ENCODE measurements at places on chromosomes 16 and 17.

GRCh38 chr17:75864448-75864871 is 9.3 kb upstream of the WBP2 start:
- DNase-seq, result no peak

DNA sequence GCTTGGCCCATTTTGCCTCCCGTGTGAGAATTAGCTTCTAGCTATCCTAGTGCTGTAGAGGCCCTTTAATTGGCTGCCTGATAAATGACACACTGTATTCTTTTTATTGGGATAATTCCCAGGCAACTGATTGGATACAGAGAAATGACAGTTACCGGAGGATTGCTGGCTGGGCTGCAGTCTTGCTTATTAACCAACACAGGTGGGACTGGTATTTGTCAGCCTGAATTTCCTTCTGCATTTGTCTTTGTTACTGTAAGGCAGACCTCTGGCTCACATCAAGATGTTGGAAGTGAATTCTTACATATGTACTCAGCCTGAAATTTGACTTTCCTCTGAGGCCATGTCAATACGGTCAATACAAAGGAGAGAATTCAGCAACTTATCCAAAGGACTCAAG is 650.8 kb upstream of the SOX9 start:
- no peak for DNase-seq

- DNase-seq, result no peak
These were observed 168.3 kb downstream of the SLC39A11 start for GRCh38 chr17:72924196-72924595.

DNA sequence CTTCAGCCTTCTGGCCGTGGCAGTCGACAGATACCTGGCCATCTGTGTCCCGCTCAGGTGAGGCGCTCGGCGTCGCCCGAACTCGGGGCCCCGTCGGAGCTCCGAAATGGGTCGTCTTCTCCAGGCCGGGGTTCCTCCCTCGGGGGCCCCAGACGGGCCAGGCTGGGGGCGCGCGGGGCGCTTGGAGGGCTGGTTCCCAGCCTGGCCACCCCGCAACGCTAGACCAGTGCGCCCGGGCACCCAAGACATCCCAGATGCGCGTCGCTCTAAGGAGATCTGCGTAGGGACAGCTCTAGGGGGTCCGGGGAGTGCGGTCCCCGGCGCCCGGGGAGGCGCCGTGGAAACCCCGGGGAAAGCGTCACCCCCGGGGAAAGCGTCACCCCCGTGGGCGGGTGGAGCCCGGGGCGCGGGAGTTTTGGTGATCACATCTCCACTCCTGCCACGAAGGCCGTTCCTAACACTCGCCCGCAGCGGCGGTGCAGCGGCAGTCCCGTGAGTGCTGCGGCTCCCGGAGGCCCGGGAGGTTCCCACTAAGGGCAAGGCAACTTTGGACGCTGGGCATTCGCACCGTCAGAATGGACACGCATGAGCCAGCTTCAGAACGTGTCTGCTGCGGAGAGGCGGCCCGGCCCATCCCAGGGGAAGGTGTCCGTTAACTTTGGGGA is 729 bp downstream of the ADORA2B start:
- DNase-seq, result peak; percentile 62

GRCh38 chr17:81528651-81529436 is 667 bp downstream of the FSCN2 start:
- no peak for DNase-seq

DNA sequence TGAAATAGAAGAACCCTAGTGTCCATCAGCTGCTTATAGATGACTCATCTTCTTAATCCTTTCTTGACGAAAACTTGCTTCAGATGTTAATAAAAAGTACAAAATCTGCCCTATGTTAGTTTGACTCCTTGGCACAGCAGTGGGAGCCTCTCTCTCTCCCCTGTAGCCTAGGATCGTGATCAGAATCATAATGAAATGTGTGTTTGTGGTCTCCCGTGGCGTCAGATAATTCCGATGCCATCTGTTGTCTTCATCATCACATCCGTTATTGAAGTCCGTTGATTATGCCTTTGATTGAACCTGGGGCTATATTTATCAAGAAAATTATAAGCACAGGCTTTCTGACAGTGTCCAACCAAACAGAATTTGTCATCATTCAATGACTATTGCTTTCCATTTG is 102.5 kb downstream of the BMERB1 start:
- no peak for DNase-seq

GRCh38 chr17:4768298-4768697 is 3.4 kb upstream of the TM4SF5 start:
- no peak for DNase-seq

DNA sequence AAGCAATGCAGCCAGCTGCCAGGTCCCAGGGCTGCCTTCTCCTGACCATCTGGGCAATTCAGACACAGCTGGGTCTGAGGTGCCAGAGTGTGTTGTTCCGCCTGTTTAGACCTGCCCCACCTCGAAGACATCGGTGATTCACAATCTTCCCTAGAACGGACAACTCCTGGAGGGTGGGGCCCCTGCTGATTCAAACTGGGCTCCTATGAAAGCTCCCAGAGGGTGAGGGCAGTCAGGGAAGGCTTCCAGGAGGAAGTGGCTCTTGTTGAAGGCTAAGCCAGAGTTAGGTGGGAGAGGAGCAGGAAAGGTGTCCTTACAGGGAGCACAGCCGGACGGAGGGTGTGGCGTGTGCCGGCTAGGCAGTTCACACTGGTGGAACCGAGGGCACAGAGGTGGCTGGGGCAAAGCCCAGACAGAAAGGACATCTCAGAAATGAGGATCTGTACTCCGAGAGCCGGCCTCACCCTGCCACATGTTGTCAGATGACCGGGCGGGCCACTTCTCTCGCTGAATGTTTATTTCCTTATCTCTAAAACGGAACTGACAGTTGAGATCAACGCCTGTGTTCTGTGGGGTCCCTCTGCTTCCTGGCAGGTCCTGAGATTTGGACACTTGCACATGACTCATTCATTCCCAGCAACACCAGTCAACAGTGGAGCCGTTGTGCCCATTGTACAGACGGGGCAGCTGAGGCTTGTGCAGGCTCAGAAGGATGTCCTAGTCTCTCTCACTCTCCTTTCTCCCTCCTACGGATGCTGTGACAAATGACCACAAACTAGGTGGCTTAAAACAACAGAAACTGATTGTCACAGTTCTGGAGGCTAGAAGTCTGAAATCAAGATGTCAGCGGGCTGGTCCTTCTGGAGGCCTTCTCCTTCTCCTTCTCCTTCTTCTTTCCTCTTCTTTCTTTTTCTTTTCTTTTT is 26.9 kb upstream of the LITAF start:
- peak; percentile 93 for DNase-seq

- no peak for DNase-seq
These were observed 99.5 kb downstream of the SYCE1L start for GRCh38 chr16:77298418-77299360.

- no peak for DNase-seq
These were observed at the start of gene PRCD for GRCh38 chr17:76539631-76540271. Gene PRCD, plus strand, starts transcription at chr17:76540044. Its CDS starts 98 bp downstream, at chr17:76540142.

DNA sequence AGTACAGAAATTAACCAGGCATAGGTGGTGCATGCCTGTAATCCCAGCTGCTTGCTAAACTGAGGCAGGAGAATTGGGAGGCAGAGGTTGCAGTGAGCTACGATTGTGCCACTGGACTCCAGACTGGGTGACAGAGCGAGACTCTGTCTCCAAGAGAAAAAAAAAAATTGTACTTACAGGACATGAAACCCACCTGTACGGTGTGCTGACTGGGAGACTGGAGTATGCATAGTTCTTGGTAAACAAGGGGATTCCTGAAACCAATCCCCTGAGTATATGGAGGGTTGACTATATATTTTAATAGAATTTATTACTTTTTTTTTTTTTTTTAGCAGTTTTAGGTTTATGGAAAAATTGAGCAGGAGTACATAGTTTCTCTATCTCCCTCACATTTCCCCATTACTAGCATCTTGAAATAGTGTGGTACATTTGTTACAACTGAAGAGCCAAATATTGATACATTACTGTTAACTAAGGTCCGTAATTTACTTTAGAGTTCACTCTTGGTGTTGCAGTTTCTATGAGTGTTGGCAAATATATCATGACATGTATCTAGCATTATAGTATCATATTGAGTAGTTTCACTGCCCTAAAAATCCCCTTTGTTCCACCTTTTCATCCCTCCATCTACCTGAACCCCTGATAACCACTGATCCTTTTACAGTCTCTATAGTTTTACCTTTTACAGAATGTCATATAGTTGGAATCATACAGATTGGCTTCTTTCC is 19.3 kb downstream of the TENT4B start:
- no peak for DNase-seq

DNA sequence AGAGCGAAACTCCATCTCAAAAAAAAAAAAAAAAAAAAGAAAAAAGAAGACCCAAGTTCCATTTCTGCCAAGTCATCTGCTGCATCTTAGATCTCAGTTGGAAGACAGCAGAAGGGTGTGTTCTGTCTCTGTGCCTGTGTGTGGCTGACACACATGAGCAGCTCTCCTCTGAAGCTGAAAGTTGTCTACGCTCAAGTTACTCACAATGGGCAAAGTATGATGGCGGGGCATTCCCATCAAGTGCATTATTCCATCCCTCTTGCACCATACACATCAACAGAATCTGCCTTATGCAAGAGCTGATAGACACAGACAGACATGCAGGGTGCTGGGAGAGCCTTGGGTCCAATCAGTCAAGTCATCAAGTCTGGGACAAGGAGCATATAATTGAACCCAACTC is 402.2 kb downstream of the XYLT1 start:
- DNase-seq, result no peak

- DNase-seq, result no peak
These were observed 78.2 kb downstream of the AMFR start for GRCh38 chr16:56347166-56347565.

GRCh38 chr16:25177831-25178688 is 38.7 kb upstream of the AQP8 start:
- no peak for DNase-seq

GRCh38 chr17:72520665-72521303 is 400.0 kb downstream of the SOX9 start:
- DNase-seq, result no peak

DNA sequence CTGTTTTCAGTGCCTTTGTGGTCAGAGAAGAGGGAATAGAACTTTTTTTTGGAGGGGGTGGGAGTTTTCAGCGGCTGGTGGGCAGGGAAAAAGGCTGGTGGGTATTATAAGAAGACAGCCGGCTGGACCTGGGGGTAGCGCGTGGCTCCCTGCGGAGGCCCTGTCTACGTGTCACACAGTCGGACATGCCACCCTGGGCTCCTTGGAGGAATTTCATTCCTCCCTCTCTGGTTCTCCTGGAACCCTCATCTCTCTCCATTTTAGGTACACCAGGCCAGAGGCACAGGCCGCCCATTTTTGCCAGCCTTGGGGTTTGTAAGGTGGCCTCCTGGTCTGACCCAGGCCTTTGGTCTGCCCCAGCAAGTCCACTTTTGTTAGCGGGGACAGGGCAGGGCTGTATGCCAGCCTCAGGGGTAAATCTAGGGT is 908 bp downstream of the FKBP10 start:
- DNase-seq, result no peak

DNA sequence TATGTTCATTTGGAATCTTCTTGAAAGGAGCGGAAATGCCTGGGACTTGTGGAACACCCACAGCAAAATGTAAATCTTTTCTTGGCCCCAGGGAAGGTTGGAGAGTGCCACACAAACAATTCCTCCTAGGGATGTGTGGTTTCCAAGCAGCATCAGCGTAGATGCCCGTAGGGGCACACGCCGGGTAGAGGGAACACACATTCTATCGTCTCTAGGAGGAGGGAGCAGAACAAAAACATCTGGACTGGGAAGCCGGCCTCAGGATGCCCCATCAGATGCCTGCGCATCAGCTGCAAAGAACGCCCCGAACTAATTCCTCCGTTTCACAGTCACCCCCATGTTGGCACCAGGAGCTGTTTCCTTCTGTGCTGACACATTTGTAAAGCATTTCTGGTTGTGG is 357.9 kb upstream of the ZFHX3 start:
- DNase-seq, result no peak

GRCh38 chr17:57319806-57320205 is 63.5 kb downstream of the MSI2 start:
- DNase-seq, result no peak

GRCh38 chr17:73231395-73231794 is 30.3 kb downstream of the CPSF4L start:
- peak; percentile 75 for DNase-seq

- peak; percentile 43 for DNase-seq
These were observed 28.4 kb downstream of the LRRC75A start for GRCh38 chr17:16463358-16464302.

GRCh38 chr17:45127207-45127547 is 5.1 kb downstream of the PLCD3 start:
- DNase-seq, result no peak

- DNase-seq, result no peak
These were observed 1.1 kb upstream of the AXIN1 start for GRCh38 chr16:353404-354290.

- DNase-seq, result no peak
These were observed 4.3 kb upstream of the KRTAP3-1 start for GRCh38 chr17:41013181-41013580.

DNA sequence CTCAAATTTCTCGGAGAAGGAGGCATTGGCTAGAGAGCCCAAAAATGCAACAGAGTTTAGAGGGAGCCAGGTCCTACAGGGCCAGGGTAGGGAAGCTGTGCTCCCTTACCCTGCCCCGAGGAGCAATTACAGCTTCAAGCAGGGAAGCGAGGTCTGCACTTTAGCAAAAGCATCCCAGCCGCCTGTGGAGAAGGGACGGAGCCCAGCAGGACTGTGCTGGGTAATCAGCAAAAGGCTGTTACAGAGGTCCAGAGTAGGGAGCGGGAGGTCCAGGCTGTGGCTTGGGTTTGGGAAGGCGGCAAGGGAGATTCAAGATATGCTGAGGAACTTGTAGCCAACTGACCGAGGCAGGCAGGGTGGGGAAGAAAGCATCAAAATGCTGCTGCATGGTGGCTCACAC is 162.6 kb downstream of the TMEM132E start:
- DNase-seq, result no peak

- no peak for DNase-seq
These were observed 368.4 kb downstream of the SOX9 start for GRCh38 chr17:72489272-72489641.

GRCh38 chr17:49214676-49215360 is 4.3 kb downstream of the ABI3 start:
- DNase-seq, result no peak

- no peak for DNase-seq
These were observed 21.7 kb downstream of the IL4R start for GRCh38 chr16:27335349-27336053.

- peak; percentile 13 for DNase-seq
These were observed 36.2 kb downstream of the LDHD start for GRCh38 chr16:75080205-75081029.

DNA sequence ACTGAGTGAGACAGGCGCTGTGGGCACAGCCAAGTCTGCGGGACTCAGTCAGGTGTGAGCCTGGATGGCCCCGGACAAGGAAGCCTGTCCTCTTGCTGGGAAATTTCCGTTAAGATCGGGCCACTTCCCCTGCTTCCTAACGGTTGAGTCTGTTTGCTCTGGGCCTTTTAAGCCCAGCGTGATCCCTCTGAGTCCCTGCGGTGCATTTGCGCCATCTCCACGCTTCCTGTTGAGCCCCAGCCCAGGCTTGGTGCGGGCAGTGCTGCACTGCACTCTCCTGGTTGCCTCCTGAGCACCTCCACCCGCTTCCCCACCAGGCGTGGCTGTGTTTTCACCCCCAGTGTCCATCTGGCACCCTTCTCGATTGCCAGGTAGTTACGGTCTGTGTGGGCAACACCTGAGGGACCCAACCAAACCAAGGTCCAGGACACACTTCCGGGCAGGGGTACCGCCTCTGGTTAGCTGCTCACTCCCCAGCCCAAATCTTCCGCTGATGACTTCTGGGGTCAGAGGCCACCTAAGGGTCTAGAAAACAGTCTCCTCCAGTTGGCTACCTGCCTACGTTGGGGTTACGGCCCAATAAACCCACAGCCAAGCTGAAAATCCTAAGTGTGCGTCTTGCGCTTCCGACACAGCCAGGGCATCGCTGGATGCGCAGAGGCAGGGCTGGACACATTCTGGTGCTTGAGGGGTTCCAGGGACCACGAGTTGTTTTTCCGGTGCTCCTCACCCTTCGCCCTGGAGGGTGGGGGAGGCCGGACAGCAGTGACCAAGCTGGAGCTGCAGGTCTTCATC is 1.4 kb upstream of the SLC25A10 start:
- DNase-seq, result no peak

Data from erythroblast (primary cell).